Astrocyte of the spinal cord (primary cell): ENCODE measurements at places on chromosomes 4 and X.
A peak's percentile ranks its signal among the peaks of the same experiment; 100 is the strongest.

DNA sequence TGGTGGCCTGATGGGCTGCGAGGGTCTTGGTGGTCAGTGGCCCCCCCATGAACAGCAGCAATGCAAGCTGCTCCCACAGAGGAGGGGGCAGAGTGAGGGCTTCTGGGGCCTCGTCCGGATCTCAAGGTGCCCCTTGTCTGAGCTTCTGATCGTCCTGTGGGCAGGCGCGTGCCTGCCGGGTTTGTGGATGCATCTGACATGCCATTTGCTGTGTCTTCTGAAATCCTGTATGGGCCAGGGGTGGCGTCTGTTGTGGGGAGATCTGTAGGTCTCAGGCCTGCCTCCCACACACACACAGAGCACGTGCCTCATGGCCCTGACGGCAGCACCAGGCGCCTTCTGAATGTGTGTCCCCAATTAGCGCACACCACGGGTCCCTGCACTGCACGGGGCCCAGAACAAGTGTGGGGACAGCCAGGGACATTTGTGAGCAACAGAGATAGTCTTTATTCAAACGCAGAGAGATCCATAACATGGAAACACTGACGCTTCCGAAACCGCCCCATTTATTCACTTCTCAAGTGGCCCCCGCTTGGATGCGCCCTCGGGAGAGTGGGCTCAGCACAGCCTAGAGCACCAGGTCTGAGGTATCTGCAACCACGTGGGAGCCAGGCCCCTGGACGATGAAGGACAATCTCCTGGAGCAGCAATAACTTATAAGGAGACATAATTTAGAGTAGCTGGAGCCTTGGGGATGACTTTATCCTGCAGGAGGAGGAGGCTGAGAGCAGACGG, 5.7 kb downstream of the SPON2 start:
- no peak for DNase-seq

- no peak for DNase-seq
Observed at GRCh38 chr4:73853718-73854473, 800 bp downstream of the PF4V1 start.

DNA sequence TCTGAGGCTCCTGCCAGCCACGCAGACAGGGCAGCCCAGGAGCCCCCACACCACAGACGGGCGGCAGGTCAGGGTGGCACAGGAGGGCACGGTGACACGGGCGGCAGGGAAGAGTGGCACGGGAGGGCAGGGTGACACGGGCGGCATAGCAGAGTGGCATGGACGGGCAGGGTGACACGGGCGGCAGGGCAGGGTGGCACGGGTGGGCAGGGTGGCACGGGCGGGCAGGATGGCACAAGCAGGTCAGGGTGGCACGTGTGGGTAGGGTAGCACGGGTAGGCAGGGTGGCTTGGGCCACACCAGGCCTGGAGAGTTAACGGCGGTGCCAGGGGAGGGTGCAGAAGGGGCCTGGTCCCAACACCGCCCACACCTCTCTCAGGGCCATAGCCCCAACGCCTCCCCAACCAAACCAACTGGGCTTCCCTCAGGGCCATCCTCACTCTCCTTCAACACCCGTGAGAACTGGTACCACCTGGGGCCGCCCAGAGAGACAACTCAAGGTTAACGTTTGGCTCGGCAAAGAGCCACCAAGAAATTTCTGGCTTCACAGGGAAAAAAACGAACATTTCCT, 3.4 kb downstream of the CTBP1 start:
- DNase-seq: no peak

DNA sequence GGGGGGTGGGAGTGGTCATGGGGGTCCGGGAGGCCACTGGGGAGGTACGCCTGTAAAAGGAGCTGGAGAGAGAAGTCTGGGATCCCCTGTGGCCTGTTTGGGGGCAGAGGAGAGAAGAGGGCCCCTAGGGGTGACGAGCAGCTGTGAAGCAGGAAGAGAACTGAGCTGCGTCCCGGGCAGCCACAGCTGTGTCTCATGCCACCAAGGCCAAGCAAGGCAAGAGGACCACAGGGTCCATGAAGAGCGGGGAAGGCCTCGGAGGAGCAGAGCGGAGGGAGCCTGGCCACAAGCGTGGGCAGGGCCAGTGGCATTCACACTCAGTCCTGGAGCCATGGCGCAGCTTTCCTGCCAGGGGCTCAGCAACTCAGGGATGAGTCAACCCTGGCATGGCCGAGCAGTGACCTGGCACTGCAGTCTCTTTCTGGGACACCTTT, 13.6 kb upstream of the NAT8L start:
- no peak for DNase-seq

- DNase-seq: no peak
Observed at GRCh38 chrX:142994988-142995387, 30.7 kb upstream of the SPANXN4 start.

GRCh38 chrX:139826065-139827044, 106.5 kb downstream of the ATP11C start:
- peak; percentile 64 for DNase-seq

GRCh38 chrX:38474543-38474942, 86.8 kb upstream of the TSPAN7 start:
- no peak for DNase-seq

DNA sequence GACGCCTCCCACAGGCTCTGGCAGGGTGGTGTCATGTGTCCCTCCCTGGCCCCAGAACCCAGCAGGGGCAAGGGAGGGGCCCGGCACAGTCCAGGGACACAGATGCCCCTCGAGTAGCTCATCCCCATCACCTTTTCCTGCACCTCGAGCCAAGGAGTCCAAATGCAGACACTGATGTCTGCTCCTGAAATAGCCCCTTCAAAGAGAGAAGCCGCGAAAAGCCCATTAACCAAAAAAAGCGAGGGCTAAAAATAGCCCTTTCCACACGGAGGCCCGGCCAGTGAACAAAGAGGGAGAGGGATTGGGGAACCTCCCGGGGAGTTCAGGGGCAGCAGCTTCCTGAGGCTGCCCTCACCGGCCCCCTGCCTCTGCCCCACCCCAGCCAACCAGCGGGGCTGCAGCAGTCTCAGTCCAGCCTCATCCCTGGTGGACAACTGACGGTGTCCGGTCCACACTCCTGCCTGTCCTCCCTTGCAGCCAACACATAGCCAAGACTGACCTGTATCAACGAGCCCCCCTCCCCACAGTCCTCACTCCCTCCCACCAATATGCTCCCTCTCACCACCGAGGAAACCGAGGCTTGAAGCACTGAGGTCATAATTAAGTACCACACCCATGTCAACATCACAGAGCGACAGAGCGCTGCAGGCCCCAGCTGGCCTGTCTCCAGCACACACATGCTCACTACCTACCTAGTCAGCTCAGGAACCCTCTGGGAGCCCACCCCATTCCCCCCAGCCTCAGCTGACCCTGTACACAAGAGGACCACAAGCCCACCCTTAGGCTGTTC, 23.9 kb downstream of the WDR1 start:
- peak; percentile 48 for DNase-seq

GRCh38 chr4:80069837-80070731, 2.9 kb downstream of the ANTXR2 start:
- peak; percentile 22 for DNase-seq

DNA sequence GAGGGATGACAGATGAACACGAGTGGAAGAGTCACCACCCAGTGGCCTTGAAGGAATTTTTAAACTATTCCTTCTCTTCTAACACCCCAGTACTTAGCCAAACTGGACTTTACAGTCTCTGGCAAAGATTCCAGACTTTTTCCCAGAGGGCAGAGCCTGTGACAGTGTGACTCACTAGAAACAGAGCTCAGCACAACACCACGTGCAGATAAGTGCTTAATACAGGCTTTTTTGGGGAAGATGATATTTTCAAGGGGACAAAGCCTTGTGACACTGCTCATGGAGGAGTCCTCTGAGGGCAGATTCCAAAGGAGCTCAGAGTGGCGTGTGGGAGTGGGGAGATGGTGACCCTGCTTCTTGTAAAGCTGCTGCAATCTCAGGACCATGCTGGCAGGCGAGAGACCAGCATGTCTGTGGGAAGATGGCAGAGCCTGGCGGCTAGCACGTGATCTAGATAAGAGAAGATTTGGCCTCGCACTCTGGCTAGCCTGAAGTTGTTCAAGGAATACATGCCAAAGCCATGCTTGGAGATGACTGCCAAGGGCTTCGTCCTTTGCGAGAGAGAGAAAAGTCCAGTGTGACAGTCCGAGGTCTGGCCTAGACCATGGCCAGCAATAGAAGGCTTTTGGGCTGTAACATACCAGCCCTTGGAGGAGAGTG, 2.4 kb downstream of the RAB33A start:
- DNase-seq: peak; percentile 44

DNA sequence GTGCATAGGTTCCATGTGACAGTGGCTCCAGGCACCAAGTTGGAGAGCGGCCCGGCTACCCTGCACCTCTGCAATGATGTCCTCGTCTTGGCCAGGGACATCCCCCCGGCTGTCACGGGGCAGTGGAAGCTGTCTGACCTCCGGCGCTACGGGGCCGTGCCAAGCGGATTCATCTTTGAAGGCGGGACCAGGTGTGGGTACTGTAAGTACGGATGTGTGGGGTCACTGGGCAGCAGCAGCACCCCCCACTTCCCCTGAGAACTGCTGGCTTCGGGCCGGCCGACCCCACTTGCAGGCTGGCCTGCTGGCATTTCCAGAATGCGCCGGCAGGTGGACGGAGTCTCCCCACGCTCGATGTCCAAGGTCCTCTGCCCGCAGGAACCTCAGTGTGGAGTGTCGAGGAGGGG, 13.2 kb downstream of the DOK7 start:
- no peak for DNase-seq

- DNase-seq: no peak
Observed at GRCh38 chr4:116005037-116005805, 891.8 kb upstream of the NDST4 start.

DNA sequence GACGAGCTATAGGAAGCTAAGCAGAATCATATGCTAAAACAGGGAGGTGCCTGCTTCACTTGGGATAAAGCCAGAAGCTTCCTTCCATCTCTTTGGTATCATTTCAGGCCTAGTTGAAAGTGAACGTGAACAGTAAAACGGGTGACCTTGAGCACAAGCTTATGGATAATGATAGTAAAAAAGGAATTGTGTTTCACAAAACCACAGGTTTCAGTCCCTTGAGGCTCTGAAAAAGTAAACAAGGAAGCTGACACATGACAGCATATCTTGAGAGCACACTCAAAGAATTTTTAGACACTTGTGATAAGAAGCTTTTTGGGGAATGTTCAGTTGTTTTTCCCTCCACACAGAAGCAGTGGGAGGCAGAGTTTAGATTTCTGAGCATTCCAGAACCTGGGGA, 286.1 kb downstream of the DCHS2 start:
- DNase-seq: peak; percentile 36

- DNase-seq: no peak
Observed at GRCh38 chrX:23656091-23656490, 11.2 kb upstream of the PRDX4 start.

- no peak for DNase-seq
Observed at GRCh38 chr4:153629776-153630175, 54.3 kb upstream of the TLR2 start.

GRCh38 chr4:96642490-96642889, 802.6 kb downstream of the PDHA2 start:
- no peak for DNase-seq

DNA sequence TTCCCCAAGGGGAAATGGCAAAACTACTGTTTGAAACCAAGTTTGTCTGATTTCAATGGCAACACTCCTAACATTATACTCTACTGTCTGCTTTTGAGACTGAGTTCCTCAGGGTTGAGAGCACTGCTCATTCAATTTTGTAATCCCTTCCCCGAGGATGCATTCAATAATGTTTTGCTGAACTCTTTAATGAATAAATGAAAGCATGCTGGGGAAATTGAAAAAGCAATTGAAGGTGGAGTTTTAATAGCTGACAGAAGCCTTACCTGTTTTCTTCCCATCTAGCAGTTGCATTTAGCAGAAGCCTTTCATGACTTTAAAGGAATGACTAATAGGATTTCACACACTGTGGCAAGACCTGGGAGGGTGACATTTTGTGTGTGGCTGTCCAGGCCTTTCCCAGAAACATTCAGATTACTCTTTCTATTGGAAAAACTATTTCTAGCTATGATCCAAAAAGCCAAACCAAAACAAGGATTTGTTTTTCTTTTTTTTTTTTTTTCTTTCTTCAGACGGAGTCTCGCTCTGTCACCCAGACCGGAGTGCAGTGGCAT, 45.1 kb downstream of the DTHD1 start:
- no peak for DNase-seq

DNA sequence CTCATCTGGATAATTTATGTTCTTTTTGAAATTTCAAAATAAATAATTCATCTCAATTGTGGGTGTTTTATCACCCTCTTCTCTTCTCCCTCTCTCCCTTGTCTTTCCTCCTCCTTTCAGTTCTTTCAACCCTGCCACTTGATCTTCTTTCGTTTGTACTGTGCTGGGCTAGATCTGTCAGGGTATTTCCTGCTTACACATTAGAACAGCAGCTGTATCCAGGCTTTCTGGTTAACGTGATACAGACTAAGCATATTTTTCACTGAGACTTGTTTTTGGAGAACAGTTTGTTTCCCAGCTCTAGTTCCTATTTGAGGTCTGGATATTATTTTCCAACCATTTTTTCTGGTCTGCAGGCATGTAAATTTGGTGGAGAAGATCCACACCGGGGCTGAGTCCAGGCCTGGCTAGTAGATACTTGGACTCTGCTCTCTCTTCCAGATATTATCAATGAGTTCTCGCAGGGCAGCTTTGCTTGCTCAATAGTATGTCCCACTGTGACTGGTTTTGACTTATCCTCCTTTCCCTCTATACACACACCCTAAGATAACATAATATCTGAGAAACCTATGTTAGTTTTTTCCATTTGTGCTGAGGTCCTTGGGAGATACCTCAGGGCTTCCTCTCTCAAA, 1310.7 kb upstream of the TENM3 start:
- DNase-seq: no peak

- DNase-seq: no peak
Observed at GRCh38 chr4:17557880-17558279, 19.1 kb upstream of the LAP3 start.

GRCh38 chr4:48854982-48855381, 24.1 kb downstream of the OCIAD1 start:
- DNase-seq: no peak

DNA sequence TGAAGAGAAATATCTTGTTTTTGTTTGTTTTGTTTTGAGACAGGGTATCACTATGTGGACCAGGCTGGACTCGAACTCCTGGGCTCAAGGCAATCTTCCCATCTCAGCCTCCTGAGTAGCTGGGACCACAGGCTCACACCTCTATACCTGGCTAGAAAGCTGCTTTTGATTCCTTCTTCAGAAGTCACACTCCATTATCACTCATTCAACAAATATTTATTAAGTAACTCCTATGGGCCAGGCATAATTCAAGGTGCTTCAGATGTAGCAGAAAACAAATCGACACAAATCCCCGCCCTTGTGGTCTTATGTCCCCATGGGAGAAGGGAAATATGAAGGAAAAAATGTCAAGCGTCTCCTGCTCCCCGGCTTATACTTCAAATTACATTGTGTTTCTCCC, 72.6 kb upstream of the DHX15 start:
- no peak for DNase-seq

DNA sequence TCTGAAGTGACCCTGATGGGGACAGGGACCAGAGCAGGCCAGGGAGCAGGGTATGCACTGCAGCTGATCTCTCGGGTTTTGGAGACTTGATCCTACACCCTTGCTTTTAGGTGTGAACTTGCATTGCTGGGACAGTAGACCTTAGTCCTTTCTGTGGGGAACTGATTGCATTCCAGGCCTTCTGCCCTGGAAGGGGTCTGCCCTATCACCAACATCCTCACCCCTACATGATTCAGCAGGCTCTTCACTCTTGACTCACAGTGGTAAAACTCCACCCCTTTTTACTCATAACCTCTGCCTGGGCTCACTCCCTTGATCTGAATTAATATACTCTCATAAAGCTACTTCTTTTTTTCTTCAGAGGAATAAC, 6.6 kb upstream of the DDX60L start:
- DNase-seq: peak; percentile 60

- DNase-seq: no peak
Observed at GRCh38 chr4:102519925-102520324, 18.8 kb downstream of the NFKB1 start.
